ENCODE measurements at places on chromosomes 1 and 21. TPM values are rescaled to one million over a fixed set of nuclear protein-coding genes. Genes with fewer than 3 reads are reported as not detected.
A peak's percentile ranks its signal among the peaks of the same experiment; 100 is the strongest.

- no peak for DNase-seq
Measured at GRCh38 chr1:235575597-235575996, 71.3 kb upstream of the B3GALNT2 start.

DNA sequence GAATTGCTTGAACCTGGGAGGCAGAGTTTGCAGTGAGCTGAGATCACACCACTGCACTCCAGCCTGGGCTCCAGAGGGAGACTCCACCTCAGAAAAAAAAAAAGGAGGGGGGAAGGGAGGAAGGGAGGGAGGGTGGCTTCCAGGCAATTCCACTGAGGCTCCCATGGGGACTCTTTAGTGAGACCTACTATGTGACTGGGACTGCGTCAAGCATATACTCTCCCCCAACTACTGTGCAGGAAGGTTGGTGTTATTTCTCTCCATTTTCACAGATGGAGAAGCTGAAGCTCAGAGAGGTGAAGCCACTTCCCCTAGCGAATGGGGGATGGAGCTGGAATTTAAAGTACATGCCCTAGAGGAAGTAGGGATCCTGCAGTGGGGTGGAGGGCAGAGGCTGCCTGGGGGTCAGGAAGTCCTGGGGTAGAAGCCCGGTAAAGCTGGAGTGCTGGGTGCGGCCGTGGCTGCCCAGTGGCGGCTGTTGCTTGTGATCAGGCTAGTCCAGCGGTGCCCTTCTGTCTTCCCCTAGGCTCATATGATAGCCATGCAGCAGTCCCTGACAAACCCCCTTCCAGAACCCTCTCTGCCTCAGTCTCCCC, 40.3 kb downstream of the RAP1GAP start:
- no peak for DNase-seq

Gene COG2
- total RNA-seq: 26.0 TPM

GRCh38 chr1:200707116-200707515, 31.6 kb upstream of the CAMSAP2 start:
- no peak for DNase-seq

- DNase-seq: peak; percentile 20
Measured at GRCh38 chr1:105138458-105138893, 1388.8 kb downstream of the AMY1C start.

DNA sequence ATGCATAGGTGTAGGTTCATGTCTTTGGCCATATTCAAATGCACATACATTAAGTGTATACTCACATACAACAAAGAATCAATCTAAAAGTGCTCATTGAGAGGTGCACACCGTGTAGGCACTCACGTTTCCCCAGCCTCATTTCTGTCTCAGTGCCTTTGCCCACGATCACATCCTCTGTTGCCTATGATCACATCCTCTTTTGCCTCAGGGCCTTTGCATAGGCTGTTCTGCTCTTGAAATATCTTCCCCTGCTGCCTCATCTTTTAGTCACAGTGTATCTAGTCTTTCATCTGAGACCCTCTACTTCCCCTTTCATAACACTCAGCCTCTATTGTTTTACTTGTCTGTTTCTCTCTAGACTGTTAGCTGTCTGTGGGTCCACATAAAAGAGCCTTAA, 69.3 kb downstream of the FOXD2 start:
- DNase-seq: no peak

Gene FAM177B
- total RNA-seq: 3.4 TPM

Gene CHIA
- total RNA-seq: not detected

DNA sequence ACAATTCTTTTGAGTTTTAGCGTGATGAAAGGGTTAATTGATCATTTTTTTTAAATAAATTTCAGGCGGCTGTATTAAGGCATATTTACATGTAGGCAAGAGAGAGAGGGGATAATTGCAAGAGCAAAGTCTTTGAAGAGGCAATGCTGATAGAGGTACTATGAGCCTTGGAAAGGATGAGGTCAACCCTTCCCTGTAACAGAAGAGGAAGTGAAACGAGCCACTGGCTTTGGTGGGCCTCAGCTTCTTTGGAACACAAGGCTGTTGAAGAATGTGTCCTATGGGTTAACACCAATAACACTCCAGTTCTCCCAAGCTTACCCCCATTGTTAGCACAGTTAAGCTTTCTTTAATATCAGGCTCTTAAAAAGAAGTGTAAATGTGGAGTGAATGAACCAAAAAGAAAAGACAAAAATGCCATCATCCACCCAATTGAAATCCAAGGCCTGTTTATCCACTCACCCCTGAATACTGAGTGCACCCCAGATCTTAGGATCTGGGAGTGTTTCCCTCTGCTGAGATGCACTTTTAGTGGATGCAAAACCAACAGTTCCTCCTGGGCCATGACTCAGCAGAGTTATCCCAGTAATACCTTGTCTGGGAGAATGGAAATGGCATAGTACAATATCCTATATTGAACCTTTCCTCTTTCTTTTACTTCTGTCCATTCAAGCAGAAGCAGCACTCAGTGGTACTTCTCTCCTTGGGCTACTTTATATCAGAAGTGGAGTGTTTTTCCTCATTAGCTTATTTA, 216.4 kb downstream of the SLC44A5 start:
- no peak for DNase-seq

Gene NID1
- total RNA-seq: 28.5 TPM

Gene ITGB2
- 23.3 TPM for total RNA-seq

- DNase-seq: no peak
Measured at GRCh38 chr1:59605184-59605583, 209.6 kb upstream of the HOOK1 start.

DNA sequence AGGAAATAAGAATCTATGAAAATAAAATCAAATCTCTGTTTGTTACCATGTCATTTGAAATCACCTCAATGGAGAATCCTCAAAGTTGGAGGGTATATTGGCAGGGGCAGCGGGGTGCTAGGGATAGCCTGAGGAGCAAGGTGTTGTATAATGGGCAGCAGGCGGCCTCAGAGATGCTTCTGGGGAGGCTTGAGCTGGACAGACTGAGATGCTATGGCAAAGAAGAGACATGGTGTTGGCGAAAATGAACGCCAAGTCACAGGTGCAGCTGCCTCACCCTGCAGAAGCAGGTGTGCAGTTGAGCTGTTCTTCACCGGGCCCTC, 3.1 kb upstream of the SLC1A7 start:
- no peak for DNase-seq

DNA sequence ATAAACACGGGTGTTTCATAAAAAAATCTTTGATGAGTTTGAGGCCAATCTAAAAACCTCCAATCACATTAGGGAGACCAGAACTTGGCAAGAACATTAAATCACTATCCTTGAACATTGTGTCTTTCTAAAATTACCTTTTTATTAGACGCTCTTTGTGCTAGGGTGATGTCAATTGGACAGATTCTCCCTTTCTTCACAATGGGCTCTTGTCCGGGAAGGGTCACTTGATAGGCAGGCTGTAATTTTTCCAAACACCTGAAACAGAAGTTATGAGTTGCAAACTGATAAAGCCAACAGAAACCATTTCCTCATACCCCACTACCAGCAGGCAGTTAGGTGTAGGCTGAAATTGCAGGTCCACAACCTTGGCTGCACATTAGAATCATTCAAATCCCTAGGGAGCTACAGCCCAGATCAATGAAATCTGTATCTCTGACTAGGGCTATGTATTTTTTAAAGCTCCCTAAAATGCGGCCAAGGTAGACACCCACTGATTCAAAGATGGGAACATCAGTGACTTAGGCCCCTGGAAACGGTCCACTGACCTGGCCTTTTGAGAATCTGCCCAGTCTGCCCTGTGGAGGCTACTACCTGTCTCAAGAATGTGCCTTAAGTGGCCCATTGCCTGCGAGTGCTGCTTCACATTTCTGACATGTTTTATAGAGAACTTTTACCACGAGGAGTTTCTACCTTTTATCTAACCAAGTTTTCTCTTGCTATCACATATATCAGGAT, 16.5 kb downstream of the EIF2D start:
- DNase-seq: no peak

DNA sequence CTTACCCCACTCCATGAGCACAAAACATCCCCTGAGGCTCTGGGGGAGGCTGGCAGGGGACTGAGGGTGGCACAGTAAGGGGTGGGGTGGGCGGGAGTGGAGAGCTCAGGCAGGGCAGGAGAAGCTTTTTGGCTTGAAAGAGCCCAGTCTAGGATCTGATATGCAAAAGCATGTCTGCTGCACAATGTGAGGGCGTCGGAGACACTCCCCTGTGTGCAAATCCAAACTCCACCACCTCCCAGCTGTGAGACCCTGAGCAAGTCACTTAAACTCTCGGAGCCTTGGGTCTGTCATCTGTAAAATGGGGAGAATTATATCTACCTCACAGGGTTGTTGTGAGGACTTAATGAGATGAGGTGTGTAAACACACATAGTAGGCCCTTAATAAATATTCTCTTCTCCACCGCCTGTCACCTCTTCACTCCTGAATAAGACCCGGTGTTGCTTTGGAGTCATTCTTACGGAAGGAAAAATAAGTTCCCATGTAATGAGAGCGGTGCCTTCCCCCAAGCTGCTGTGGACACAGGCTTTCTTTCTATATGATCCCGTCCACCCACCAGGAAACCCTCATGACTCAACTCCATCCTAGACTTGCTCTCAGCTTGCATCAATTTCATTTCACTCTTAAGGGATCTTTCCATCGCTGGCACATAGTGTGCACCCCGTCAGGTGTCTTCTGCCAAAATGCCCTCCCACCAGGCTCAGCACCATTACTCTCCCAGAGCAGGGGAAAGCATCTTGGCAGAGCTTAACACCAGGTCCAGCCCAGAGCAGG, 12.5 kb downstream of the KCNN3 start:
- DNase-seq: no peak

Gene CELA3A
- total RNA-seq: 37,316 TPM

GRCh38 chr1:29490204-29490934, 254.0 kb downstream of the PTPRU start:
- DNase-seq: no peak

DNA sequence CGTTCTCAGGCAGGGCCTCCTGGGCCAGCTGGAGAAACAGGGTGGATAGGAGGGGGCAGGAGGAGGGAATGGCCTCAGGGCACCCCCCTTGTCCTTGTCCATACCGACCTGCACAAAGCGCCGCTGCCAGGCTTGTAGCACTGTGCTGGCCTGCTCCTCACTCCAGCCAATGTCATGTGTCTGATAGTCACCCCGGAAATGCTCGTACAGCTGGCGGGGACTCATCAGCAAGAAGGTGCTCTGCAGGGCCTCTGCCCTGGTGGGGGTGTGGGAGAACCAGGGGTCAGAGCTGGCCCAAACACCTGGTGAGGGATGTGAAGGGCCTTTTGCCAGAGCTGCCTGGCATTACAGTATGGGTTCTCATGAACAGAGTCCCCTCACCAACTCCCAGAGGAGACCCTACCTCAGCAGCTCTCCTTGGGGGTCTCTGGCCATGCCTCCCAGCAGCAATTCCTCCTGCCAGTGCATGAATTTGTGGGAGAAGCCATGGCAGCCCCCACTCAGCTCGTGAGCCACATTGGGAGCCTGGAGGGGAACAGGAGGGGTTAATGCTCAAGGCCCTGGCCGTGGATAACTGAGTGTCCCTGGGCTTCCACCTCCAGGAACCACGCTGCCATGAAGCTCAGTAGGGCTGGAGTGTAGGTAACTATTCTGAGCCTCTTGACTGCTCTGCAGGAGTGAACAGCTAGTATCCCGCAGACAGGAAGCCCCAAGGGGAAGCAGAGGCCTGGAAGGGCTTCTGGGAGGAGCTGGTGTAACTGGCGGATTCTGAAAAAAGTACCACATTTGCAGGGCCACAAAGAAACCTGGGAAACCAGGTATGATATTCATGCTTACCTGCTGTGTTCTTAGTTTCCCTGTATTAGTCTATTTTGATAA, 13.3 kb downstream of the PTCH2 start:
- no peak for DNase-seq

- no peak for DNase-seq
Measured at GRCh38 chr1:25858494-25858893, 763 bp downstream of the AUNIP start.

Gene RUNX3
- not detected for total RNA-seq

GRCh38 chr21:31043471-31043870, 5.2 kb upstream of the KRTAP19-8 start:
- no peak for DNase-seq

GRCh38 chr1:241422470-241422869, 65.5 kb upstream of the RGS7 start:
- no peak for DNase-seq

GRCh38 chr1:209746451-209747165, 9.2 kb upstream of the TRAF3IP3 start:
- DNase-seq: no peak

DNA sequence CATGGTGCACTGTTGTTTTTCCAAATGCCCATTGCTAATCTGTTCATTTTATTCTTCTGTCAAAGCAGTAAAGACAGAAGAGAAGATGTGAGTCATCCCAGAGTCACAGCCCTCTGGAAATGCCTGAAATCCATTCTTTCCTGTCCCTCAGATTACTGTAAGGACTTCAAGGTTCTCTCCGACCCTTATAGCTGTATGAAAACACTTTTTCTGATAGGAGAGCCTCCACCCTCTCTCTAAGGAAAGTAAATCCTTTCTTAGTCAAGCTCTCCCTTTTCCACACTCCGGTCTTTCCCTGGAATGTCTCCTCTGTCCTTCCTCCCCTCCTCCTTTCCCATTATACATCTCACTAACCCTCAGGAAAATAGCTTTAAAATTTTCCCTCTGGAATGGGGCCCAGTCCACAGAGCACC, 3.5 kb upstream of the PRDX6 start:
- no peak for DNase-seq

DNA sequence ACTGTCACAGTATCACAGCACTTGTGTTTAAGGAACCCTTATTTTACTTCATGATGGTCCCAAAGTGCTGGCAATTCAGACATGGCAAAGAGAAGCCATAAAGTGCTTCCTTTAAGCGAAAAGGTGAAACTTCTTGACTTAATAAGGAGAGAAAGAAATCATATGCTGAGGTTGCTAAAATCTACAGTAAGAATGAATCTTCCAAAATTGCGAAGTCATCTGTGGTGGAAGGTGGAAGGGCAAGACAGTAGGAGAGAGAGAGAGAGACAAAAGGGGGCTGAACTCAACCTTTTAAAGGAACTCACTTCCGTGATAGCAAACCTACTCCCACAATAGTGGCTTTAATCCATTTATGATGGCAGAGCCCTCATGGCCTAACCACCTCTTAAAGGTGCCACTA, 19.3 kb upstream of the AADACL3 start:
- no peak for DNase-seq

DNA sequence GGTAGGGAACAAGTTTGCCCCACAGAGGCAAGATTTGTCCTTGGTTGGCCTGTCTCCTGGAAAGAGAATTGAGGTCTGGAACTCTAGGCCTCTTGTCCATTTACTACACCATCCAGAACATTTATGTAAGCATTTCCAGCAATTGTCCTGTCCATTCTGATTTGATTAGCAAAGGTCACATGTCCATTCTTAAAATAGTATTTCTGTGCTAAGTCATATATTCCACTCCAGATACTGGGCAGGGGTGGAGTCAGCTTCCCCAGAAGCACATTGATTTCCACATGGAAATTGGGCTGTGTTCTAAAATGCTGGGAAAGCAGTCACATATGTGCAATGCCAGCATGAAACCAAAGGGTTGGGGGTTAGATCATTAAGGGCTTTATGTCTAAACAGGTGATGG, 21.5 kb upstream of the FMN2 start:
- no peak for DNase-seq

- DNase-seq: no peak
Measured at GRCh38 chr1:215052256-215053015, 30.1 kb upstream of the KCNK2 start.

Gene SPRR2F
- not detected for total RNA-seq

Gene ROR1
- total RNA-seq: 56.0 TPM

Gene BECN2
- not detected for total RNA-seq

GRCh38 chr1:10399444-10399941, 629 bp downstream of the PGD start:
- no peak for DNase-seq
